ENCODE measurements at places on chromosomes 7 and 10. TPM values are rescaled to one million over a fixed set of nuclear protein-coding genes. Genes with fewer than 3 reads are reported as not detected.

TDRD1 gene
- total RNA-seq, result 0.09 TPM

ERVW-1 gene
- total RNA-seq, result not detected

GATA3 gene
- 0.09 TPM for total RNA-seq

KLF6 gene
- total RNA-seq, result 26.6 TPM

GNAT3 gene
- total RNA-seq, result not detected

WDR11 gene
- 51.0 TPM for total RNA-seq

PLCE1 gene
- 0.75 TPM for total RNA-seq

PLXNA4 gene
- total RNA-seq, result 1.1 TPM

AOAH gene
- total RNA-seq, result 26.7 TPM

PRSS37 gene
- total RNA-seq, result not detected

LYZL1 gene
- not detected for total RNA-seq

CALML3 gene
- total RNA-seq, result not detected

DMBT1 gene
- not detected for total RNA-seq

NRCAM gene
- total RNA-seq, result 3.2 TPM

FXYD4 gene
- total RNA-seq, result not detected

BTBD16 gene
- 1.4 TPM for total RNA-seq

ARHGAP12 gene
- 29.1 TPM for total RNA-seq

All from liver (tissue), 10 donors.